ENCODE measurements at places on chromosomes 11 and 22.

DNA sequence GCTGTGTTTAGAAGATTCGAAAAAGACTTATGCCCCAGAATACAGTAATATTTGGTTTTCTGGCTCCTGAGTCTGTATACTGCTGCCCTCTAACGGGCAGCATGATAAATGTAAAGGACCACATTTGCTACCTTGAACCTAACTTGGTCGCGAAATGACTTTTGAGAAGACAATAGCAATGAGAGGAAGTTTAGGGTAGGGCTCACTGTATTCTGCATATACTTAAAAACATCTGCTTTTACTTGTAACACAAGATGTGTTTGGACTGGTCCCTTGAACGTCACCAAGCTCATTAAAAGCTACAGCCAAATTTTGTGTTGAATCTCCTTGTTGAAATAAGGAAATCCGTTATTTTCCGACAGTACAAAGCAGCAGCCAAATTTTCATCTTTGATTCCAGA, 309.1 kb downstream of the SWAP70 start:
- DNase-seq = peak; percentile 93

- peak; percentile 96 for DNase-seq
Observed at GRCh38 chr22:28882878-28883656, at the start of gene ZNRF3. Gene ZNRF3, plus strand, starts transcription at chr22:28883572. Its CDS starts 195 bp downstream, at chr22:28883767.

DNA sequence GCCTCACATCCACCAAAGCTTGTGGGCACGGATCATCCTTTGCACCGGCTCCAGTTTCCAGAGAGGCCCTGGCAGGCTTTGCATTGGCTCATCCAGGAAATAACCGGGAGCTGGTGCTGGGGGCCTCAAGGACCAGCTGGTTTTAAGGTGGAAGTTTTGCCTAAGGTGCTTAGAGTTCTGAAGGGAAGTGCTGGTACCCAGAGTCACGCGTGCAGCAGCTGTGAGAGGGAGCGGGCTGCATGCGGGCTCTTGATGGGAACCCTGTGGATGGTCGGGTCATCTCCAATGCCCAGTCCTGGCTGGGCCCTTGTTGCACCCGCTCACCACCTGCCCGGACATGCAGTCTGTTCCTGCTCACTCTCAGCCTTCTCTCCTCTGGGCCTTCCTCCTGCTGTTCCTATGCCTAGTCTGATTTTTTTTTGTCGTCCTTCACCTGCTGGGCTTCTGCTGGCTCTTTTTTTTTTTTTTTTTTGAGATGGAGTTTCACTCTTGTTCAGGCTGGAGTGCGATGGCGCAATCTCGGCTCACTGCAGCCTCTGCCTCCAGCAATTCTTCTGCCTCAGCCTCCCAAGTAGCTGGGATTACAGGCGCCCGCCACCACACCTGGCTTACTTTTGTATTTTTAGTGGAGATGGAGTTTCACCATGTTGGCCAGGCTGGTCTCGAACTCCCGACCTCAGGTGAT, 24.0 kb upstream of the PRR5 start:
- DNase-seq = no peak

DNA sequence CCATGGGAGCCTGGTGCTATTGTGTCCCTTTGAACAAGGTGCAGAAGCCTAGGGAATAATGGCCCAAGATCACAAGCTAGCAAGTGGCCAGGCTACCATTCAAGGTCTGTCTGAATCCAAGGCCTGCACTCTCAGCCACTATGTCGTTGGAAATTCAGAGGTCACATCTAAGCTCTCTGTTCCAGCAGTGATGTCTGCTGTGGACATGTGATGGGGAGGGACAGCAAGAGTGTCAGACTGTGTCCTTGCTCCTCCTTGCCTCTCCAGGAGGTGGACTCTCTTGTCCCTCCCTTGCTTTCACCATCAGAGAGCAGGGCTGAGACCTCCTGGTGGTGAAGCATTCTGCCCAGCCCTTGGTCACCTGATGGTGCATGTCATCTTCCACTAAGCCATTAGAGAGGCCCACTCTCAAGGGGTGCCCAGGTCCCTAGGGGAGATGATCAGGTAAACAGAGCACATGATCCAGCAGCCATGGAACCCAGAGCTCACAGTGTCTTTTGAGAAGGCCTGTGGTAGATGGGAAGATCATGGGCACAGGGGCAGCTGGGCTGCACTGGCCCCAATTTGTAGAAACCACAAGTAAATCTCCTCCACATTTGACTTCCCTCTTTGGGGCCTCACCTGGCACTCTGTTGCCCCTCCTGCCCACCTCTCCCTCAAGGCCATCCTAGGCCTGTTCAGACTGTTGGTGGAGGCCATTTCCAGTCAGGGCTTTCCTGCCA, 37.1 kb upstream of the SUSD2 start:
- DNase-seq = no peak

DNA sequence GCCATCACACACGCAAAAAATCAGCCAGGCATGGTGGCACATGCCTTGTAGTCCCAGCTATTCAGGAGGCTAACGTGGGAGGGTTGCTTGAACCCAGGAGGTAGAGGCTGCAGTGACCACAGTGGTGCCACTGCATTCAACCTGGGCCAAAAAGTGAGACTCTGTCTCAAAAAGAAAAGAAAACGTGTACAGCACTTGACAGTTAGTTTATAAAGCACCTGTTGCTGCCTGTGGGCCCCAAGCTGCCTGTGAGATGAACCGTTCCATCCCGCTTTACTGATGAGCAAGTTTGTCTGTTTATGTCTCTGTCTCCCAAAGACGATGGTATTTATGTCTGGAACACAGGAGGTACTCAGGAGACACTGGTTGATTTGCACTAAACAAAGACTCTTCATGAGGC, 1.5 kb upstream of the PRR5 start:
- no peak for DNase-seq

DNA sequence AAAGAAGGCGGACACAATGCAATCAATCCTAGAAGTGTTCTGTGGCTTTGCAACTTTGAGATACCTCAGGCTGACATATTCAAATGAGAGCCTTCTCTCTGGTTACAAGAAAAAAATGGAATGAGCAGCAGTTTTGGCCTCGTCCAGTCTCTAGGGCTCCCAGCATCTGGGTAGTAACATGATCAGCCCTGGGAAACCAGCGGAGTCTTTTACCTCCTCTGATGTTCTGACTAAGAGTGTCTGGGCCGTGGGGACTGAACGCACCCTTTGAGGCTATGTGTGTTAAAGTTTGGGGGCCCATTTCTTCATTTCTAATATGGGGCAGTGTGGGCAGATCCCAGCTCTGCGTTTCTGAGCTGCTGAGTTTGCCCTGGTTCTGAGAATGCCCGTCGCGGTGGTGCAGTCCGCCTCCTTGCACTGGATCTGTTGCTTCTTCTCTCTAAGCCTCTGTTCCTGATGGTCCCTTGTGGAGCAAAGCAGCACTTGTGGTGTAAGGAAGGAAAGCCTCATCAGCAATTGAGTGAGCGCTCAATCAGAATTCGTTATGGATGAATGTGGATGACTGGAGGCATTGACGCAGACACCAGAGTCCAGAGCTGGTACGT, 8.1 kb downstream of the PARVB start:
- DNase-seq = peak; percentile 87

DNA sequence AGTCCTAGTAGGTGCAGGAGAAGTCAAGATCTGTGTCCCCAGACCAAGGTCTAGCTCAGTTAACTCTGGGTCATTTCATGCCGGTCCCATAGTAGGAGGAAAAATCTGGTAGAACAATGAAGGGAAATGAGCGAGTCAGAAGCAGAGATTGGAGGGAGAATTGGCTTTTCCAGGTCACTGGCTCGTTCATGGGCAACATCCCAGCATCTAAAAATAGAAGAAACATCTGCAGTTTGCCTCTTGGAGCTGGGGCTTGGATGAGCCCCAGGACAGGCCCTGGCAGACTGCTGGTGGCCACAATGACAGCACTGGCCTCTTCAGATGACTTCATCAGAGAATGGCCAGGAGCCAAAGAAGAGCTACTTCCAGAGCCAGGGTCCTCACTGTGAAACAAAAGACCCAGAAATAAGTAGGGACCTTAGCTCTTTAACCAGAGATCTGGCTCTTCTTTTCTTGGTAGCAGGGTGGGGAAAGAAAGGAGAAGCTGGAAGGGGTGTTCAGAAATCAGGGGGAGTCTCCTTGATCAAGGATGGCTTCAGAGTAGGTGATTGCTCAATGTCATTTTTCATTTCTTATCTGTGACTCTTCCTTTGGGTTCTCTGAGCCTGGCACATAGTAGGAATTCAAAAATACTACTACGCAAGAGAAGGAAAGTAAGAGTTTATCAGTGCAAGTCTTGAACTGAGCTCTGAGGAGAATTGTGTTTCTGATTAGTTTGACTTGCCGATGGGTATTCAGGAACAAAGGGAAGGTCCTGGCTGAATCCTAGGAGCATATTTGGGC, 102.6 kb downstream of the TMPRSS5 start:
- DNase-seq = peak; percentile 84

GRCh38 chr22:38505541-38506117, 482 bp downstream of the DDX17 start:
- DNase-seq = peak; percentile 90

DNA sequence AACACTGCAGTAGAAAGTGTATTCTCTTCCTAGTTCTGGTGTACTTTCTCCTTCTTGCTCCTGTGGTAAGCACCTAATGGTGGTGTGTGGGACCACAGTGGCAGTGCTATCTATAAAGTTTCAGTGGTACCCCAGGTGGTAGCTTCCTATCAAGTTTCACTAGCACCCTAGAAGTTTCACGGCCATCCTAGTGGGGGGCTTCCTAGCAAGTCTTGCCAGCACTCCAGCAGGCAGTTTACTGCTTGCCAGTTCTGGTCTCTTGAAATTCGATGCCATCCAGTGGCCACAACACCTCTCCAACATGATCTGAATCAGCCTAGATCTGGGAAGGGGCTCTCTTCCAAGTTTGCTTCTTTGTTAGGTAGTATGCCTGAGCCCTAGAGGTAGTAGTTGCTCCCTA, 229.6 kb downstream of the SWAP70 start:
- DNase-seq = no peak

GRCh38 chr11:94528551-94528950, 15.2 kb upstream of the FUT4 start:
- DNase-seq = no peak

GRCh38 chr11:38153985-38154384, 1555.9 kb upstream of the RAG2 start:
- DNase-seq = no peak

- DNase-seq = no peak
Observed at GRCh38 chr11:76587820-76588454, 82.6 kb downstream of the LRRC32 start.
